ENCODE measurements at places on chromosomes 7 and 10. TPM values are rescaled to one million over a fixed set of nuclear protein-coding genes. Genes with fewer than 3 reads are reported as not detected.

The PDE1C gene
- total RNA-seq: 20.4 TPM

DNA sequence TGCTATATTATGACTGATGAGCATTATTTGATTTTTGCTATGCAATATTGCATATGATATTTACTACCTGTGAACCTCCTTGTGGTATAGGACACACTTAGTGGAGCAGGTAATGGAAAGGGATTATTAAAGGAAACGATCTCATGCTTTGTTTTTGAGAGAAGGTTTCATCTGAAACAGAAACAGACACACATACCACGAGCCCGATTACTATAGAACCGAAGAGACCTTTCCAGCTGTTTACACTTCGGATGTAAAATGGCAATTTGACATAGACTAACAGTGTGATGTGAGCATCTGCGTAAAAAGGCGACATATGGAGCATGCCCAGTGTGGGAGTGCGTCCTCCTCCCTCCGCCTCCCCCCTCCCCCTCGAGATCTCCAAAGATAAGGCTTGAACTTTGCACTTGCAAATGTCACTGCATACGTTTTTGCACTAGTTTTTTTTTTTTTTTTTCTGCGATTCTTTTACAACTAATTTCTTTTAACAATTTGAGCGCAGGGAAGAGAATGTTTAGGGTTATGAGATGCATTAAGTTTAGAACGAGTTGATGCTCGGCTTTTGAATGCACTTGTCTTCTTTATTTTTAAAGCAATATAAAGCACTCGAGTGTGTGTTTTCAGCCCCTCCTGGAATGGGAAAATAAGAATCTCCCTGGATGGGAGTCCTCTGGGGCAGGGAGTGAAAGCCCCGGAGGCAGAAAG, 251.0 kb downstream of the NSUN6 start:
- no peak for DNase-seq

GRCh38 chr10:88528201-88528600, 54.9 kb downstream of the RNLS start:
- DNase-seq: no peak

The MYL7 gene
- total RNA-seq: 2.7 TPM

The TAS2R41 gene
- not detected for total RNA-seq

DNA sequence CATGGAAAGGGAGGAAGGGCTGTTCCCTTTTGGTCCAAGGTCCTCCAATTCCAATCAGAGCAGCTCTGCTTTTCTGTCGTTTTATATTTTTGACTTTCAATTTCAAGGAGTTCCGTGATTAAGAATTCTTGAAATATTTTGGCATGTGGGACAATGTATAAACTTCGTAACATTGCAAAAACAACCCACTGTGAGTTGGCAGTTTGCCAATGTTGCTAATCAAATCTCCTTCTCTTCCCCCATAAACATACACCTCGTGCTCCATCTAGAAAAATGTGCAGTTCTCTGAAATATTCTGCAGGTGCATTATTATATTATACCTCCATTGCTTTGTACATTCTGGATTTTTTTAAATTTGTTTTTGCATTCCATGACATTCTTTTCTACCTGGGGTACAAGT, 49.8 kb downstream of the POU6F2 start:
- DNase-seq: no peak

The SPAM1 gene
- total RNA-seq: not detected

- DNase-seq: no peak
Observed at GRCh38 chr10:3287572-3288445, 115.2 kb upstream of the PITRM1 start.

- DNase-seq: no peak
Observed at GRCh38 chr10:17665747-17666146, 21.8 kb downstream of the STAM start.

GRCh38 chr7:85070967-85071628, 115.8 kb downstream of the SEMA3D start:
- DNase-seq: no peak

The CLRN3 gene
- total RNA-seq: 0.42 TPM

GRCh38 chr10:78319841-78320240, 286.2 kb downstream of the RPS24 start:
- no peak for DNase-seq

The SLC26A3 gene
- not detected for total RNA-seq

DNA sequence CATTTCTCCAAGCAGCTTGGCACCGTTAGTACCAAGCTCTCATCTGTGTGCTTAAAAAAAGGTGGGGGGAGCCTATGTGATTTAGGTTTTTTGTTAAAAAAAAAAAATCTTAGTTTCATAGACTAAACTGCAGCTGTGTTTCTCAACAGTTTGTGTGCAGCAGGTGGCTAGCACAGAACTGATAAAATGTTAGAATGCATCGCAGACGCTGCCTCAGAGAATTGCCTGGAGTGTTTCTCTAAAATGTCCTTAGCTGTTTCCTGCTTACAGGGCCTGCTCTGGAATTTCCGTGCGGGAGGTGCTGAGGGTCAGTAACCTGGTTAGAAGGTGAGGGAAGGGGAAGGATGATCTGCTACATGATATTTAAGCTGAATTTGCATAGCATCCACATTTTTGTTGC, 268.9 kb downstream of the PLXDC2 start:
- DNase-seq: no peak

GRCh38 chr7:120091807-120092206, 181.2 kb upstream of the KCND2 start:
- no peak for DNase-seq

DNA sequence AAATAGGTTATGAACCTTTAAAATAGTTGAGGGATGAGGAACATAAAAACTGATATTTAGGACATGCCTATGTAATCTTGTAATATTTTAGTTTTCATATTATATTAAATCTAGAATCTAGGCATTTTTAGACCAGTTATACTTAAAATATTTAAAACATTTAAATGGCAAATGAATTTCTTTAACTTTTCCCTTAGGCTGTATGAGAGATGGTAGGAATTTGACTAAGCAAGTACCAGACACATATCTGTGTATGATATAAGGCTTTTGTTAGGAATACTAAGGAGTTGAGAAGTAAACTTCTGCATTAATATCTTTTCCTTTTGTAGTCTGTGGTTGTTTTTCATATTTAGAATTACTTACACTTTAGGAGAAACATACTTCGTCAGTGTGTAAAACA, 25.1 kb downstream of the SEPTIN7 start:
- DNase-seq: no peak

- no peak for DNase-seq
Observed at GRCh38 chr7:141276031-141276430, 202.2 kb downstream of the TMEM178B start.

The FRG2B gene
- not detected for total RNA-seq

The LOXL4 gene
- 8.8 TPM for total RNA-seq

DNA sequence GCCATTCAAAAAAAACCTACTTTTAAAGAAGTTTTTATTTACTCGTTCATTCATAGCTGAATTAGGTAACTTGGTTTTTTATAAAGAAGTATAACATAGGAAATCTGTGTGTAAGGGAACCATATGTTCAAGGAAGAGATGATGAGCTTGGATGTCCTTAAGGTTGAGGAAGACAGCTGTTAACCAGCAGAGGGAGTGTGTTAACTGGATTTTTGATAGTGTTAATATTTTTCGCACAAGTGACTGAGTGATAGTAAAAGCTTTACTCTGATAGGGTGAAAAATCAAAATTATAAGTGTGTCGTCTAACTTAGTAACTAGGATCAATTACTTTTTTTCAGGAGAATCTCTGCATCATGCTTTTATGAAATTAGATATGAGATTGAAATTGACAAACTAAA, 134.7 kb downstream of the ARL5B start:
- peak; percentile 1 for DNase-seq

- no peak for DNase-seq
Observed at GRCh38 chr7:114628362-114628761, 213.7 kb downstream of the FOXP2 start.

GRCh38 chr10:89414879-89415821, 782 bp downstream of the IFIT5 start:
- DNase-seq: no peak

DNA sequence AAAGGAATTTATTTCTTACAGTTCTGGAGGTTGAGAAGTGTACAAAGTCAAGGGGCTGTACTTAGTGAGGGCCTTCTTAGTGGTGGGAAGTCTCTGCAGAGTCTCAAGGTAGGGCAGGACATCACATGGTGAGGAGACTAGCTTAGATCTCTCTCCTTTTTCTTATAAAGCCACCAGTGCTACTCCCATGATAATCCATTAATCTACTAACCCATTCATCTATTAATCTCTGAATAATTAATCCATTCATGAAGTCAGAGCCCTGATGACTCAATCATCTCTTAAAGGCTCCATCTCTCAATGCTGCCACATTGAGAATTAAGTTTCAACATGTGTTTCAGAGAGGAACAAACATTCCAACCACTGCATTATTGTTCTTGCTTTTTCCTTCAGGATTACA, 64.4 kb upstream of the CSTF2T start:
- DNase-seq: no peak

GRCh38 chr7:137961200-137962177, 40.4 kb downstream of the CREB3L2 start:
- DNase-seq: no peak

GRCh38 chr10:126730856-126731609, 60.5 kb upstream of the C10orf90 start:
- DNase-seq: no peak

The CYP26A1 gene
- total RNA-seq: not detected

Data from urinary bladder (tissue), 4 donors.